Sigmoid colon (tissue), 7 donors: ENCODE measurements at places on chromosomes 12 and 14. TPM values are rescaled to one million over a fixed set of nuclear protein-coding genes. Genes with fewer than 3 reads are reported as not detected.
A peak's percentile ranks its signal among the peaks of the same experiment; 100 is the strongest.

KRT78 gene
- total RNA-seq = not detected

DNA sequence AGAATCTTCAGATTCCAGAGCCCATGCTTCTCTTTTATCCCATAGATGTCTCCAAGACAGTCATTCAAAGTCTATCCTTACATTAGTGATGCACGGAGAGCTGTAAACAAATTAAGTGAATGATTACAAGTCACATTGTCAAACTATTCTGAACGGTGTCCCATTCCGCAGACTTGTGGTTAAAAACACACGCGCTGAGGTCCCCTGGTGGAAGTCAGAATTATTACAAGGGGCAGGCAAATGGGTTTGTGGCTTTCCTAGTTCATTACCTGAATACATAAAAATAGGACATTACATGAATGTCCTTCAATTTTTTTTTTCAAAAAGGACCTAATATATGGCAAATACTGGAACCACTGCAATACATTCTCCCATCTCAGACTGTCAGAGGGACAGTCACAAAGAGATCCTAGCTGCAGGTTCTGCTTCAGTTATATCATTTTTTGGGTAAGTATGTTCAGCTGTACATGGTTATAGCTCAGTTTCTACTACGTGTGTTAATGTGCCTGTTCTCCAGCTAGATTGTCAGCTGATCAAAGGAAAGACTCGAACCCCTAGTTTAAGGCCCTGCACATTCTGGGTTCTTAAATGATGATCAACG is 53.1 kb upstream of the STON2 start:
- H3K27ac ChIP-seq = no peak overlapping the region
- H3K36me3 ChIP-seq = no peaks in the 10 kb centered on the region
- no peak overlapping the region for H3K4me3 ChIP-seq
- peak; percentile 71 for DNase-seq
- no peaks in the 10 kb centered on the region for H3K4me1 ChIP-seq
- H3K27me3 ChIP-seq = peaks cover 27% of the 10 kb centered on the region

NKX2-1 gene
- total RNA-seq = not detected

LAG3 gene
- 2.7 TPM for total RNA-seq

EXOC3L4 gene
- total RNA-seq = 1.8 TPM

GRCh38 chr12:11648514-11649412 is 711 bp upstream of the ETV6 start:
- peak; percentile 85 for DNase-seq
- peak overlapping the region; percentile 83 for H3K4me3 ChIP-seq
- H3K36me3 ChIP-seq = no peaks in the 10 kb centered on the region
- peak overlapping the region; percentile 98 for H3K27ac ChIP-seq
